ENCODE measurements at places on chromosomes 1 and 21.

GRCh38 chr1:113194846-113195830, 122.1 kb downstream of the LRIG2 start:
- no peak for DNase-seq

DNA sequence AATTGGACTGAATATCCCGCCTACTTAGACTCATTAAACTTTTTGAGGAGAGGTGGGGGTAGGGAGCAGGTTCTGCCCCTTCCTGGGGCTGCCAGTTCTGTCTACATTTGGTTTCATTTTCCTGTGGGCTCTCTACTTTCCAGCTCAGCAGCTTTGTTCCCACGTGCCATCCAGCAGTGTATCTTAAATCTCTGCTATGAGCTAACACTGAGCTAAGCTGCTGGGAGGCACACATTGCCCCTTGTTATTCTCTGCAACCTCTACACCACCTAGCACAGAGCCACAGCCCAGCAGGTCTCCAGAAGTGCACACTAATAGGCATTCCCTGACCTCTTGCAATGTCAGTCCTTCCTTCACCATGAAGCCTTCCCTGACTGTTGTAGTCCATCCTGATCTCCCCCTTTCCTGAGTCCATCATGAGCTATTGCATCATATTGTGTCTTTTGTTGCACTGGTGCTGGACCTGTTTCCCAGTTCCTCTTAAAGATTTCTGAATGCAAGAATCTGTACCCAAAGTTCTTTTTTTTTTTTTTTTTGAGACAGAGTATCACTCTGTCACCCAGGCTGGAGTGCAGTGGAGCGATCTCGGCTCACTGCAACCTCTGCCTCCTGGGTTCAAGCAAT, 28.7 kb upstream of the NRDC start:
- no peak for DNase-seq

DNA sequence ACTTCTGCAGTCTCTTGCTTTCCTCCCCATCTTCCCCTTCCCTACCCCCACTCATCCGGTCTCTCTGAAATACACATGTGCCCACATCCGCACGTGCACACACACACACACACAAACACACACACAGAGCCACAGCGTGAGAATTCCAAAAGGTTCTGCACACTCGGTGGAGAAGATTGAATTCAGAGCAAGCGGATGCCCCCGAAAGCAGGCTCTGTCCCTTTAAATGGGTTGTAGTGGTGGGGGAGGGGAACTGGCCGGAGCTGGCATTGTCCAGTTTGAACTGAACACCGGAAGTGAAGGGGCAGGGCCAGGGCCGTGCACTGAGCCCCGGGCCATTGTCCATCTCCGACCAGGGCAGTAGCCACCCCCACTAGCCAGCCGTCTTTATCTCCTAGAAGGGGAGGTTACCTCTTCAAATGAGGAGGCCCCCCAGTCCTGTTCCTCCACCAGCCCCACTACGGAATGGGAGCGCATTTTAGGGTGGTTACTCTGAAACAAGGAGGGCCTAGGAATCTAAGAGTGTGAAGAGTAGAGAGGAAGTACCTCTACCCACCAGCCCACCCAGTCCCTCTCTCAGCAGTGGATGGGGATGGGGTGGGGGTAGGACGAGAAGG, 1.3 kb upstream of the LIN28A start:
- DNase-seq = no peak

DNA sequence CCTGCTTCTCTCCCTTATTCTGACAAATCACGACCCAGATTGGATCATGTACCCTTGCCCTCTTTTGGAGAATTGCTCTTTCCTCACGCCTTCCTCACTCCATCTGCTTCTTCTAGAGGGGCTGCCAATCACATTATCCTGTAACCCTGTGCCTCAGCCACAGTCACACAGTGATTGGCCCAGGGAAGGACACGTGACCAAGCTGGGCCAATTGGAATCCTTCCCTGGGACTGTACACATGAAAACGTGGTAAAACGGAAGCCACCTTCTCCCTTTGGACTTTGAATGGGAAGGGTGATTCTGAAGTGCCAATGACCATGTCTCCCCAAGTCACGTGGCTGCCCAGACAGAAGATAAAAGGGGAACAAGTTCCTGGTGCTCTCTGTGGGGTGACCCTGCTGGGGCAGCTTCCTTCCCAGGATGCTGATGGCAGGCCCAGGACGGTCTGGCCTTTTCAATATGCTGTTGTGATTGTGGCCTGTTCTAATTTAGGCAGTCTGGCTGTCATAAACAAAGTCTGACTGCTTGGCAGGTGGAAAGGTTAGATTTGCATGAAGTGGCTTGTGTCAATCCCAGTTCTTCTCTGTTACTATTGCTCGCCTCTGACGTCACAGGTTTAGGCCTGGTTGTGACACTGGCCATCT, 92.9 kb downstream of the UBIAD1 start:
- no peak for DNase-seq

- no peak for DNase-seq
These were observed 10.3 kb downstream of the SLC6A17 start for GRCh38 chr1:110160538-110161100.

DNA sequence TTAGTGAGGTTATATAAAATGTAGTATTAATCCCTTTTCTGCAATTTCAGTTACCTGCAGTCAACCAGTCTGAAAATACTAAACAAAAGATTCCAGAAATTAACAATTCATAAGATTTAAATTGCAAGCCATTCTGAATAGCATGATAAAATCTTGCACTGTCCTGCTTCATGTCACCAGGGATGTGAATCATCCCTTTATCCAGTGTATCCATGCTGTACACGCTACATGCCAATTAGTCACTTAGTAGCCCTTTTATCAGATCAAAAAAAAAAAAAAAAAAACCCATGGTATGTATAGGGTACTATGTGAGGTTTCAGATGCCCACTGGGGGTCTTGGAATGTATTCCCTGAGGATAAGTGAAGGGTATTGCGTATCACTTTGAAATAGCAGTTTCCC, 191.3 kb upstream of the HP1BP3 start:
- no peak for DNase-seq

GRCh38 chr1:151585622-151586021, 26.2 kb upstream of the SNX27 start:
- DNase-seq = peak; percentile 68

GRCh38 chr1:182905321-182905720, 47.6 kb downstream of the SHCBP1L start:
- DNase-seq = no peak

- no peak for DNase-seq
These were observed 73.7 kb downstream of the SLC16A1 start for GRCh38 chr1:112882271-112882744.

DNA sequence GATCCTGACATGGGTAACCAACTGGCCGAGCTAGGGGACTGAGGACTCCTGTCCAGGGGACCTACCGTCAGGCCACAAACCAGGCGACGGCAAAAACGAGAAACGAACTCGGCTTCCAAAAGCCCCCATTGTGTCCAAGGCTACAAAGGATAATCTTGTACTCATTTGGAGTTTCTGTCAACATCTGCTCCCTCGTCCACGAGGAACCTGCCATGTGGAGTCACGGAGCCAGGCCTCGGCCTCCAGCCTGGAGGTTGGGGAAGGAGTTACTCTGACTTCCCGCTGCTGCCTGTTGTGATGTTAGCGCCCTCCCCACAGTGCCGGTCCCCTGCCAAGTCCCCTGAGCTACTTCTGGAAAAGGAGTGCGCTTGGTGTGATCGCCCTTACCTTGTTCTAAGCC, 7.3 kb downstream of the KRTAP10-1 start:
- DNase-seq = no peak

DNA sequence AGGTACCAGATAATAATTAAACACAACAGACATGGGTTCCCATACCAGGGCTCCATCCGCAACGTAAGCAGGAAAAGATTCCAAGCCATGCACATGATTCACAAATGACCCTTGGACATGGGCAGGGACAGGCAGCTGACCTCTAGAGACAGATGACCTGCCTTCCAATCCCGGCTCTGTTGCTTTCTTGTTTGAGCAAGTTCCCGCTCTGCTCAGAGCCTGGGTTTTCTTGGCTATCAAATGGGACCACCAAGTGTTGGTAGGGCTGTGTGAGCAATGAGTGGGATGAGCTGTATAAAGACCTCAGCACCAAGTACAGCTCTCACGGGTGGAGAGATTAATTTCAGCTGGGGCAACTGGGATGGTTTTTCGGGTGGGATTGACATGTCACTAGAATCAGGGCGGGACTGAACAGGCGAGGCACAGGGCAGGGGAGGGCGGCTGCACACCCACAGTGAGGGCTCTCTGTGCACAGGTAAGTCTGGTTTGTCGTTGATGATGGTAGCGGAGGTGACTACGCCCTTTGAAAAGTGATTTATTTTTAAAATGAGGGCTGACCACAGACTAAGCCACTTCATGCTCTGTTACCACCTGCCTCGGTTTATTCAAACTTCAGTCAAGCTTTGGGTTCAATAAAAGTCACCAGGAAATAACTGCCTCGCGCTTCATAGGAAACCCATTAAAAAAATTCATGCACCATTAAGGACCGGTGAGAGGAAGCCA, 57.5 kb upstream of the IFFO2 start:
- peak; percentile 65 for DNase-seq

GRCh38 chr1:95301091-95301490, 67.1 kb downstream of the RWDD3 start:
- no peak for DNase-seq

DNA sequence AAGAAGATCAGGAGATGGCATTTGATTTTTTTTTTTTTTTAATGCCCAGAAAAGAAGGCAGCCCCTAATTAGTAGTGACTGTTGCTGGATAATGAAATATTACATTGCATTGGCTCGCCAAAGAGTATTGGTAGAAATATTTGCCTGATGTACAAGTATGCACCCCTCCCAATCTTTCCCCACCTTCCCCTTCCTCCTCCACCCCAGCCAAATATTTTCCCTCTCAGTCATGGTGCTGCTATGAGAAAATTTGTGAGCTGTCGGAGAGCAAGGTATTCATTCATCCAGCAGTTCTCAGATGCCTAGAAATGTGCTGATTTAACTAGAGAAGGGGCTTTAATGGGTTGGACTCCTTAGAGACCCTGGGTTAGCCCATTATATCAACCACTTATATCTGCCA, 50.5 kb upstream of the IKBKE start:
- DNase-seq = no peak

DNA sequence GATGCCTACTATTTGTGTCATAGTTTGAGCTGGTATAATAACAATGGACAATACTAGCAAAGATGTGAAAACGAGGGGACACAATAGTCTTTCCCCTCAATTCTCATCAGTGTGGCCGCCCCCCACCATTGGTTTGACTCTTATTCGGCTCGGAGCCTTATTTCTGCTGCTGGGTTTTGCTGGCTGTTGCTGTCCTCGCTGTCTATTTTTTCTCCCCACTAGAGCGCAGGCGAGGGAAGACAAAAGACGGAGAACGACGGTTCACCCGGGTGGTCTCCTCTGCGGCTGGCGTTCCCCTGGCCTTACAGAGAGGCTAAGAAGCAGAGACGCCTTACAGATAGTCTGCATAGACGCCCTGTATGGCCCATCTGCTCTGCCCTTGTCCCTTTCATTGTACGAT, 19.4 kb downstream of the CLIC6 start:
- DNase-seq = no peak

DNA sequence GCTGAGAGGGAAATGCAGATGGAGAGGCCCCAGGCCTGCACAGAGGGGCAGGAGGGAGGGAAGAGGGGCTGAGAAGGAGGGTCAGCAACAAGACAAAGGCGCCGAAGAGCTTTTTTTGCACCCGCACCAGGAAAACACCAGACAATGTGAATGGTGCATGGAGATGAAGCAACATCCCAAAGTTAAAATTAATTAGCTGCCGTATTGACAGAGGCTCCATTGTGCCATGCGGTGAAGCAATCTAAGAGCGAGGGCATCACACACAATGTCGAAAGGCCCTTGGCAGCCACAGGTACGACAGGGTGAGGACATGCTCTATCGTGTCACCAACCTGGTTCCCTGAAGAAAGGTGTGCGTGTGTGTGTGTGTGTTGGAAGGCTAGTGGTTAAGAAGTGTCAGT, 41.2 kb downstream of the SSBP3 start:
- no peak for DNase-seq

DNA sequence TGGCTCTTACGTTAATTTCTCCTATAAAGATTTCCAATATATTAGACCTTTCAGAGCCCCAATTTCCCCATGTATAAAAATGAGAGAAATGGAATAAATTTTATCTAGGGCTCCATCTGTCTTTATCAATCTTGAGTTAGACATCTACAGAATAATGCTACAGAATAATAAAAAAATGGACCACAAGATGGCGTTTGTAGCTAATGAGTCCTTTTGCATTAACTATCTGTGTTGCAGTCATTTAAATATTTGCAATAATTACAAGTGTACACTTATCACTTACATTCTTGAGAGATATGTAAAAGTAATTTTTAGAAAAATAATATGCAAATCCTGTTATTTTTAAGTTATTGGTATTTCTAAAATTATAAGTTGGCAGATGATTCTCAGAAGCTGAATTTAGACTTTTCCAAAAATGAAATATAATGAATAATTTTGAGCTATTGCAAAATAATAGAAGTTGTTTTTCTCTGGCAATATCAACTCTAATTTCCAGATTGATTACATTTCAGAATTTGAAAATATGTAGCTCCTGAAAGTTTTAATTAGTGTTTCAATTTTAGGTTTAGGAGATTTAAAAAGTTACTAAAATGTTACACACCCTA, 87.7 kb downstream of the SNX7 start:
- DNase-seq = no peak
